ENCODE measurements at places on chromosomes 6 and 20. TPM values are rescaled to one million over a fixed set of nuclear protein-coding genes. Genes with fewer than 3 reads are reported as not detected.

GRCh38 chr20:62197311-62197710 lies 14.5 kb downstream of the MTG2 start:
- DNase-seq: no peak
- no peaks in the 10 kb centered on the region for H3K27me3 ChIP-seq
- no peaks in the 10 kb centered on the region for H3K4me1 ChIP-seq
- H3K4me3 ChIP-seq: no peak overlapping the region
- no peak overlapping the region for H3K27ac ChIP-seq

DNA sequence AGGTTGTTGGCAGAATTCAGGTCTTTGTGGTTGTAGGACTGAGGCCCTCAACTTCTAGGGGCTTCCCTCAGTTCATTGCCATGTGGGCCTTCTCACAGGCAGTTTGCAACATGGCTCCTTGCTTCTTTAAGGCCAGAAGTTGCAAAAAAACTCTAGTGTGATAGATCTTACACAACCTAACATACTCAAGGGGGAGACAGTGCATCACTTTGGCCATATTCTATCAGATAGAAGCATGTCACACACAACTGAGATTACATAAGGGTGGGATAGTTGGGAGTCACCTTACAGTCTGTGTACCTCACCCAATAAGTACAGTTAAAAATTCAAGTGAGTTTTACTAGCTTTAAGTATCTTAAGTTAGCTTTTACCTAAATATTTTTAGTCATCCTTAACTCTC lies 1.6 kb downstream of the SIRPD start:
- H3K36me3 ChIP-seq: no peaks in the 10 kb centered on the region
- H3K4me1 ChIP-seq: no peaks in the 10 kb centered on the region
- no peak overlapping the region for H3K27ac ChIP-seq
- DNase-seq: no peak

DNA sequence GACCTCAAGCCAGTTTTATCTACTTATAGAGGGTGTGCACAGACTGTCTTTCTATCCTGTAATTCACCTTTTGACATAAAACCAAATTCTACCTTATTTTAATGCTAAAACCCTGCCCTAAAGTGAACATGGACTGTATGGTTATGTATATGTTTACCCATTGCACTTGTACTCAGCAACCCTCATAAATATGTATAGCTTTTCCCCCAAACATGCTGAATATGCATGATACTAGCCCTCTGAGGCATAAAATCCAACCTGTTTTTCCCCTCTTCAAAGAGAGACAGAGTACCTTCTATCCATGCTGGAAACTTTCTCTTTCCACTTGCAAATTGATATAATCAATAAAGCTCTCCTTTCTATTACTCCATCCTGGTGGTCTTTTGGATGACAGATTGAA lies 267.9 kb upstream of the BMP2 start:
- H3K4me1 ChIP-seq: no peaks in the 10 kb centered on the region
- no peaks in the 10 kb centered on the region for H3K27me3 ChIP-seq
- no peaks in the 10 kb centered on the region for H3K36me3 ChIP-seq

DNA sequence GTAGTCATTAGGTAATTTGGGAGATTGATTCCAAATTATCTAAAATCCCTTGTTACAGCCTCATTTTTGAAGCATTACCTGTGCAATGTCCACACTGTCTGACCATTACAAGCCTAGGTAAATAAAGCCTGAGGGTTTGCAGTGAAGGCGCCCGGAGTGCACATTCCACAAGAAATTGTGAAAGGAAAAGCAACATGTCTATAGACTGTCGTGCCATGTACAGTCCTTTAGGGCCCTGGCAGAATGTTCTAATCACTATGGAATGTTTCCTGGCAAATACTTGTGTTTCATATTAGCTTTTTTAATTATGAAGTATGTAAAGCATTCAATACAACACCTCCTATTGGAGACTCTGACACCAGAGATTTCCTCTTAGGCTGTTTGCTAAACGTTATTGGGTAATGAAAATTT lies 28.9 kb downstream of the PREP start:
- no peak overlapping the region for H3K4me3 ChIP-seq
- peaks cover 13% of the 10 kb centered on the region for H3K36me3 ChIP-seq
- H3K4me1 ChIP-seq: no peaks in the 10 kb centered on the region
- DNase-seq: no peak
- no peak overlapping the region for H3K27ac ChIP-seq

DNA sequence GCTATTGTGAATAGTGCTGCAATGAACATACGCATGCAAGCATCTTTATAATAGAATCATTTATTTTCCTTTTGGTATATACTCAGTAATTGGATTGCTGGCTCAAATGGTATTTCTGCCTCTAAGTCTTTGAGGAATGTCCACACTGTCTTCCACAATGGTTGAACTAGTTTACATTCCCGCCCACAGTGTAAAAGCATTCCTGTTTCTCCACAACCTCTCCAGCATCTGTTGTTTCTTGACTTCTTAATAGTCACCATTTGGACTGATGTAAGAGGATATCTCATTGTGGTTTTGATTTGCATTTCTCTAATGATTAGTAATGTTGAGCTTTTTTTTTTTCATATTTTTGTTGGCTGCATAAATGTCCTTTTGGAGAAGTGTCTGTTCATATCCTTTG lies 208.7 kb downstream of the PHF3 start:
- no peaks in the 10 kb centered on the region for H3K36me3 ChIP-seq
- no peaks in the 10 kb centered on the region for H3K27me3 ChIP-seq
- DNase-seq: no peak
- no peak overlapping the region for H3K4me3 ChIP-seq
- no peaks in the 10 kb centered on the region for H3K4me1 ChIP-seq
- no peak overlapping the region for H3K27ac ChIP-seq

- no peak for DNase-seq
- no peaks in the 10 kb centered on the region for H3K36me3 ChIP-seq
- peaks cover 11% of the 10 kb centered on the region for H3K4me1 ChIP-seq
Measured at GRCh38 chr6:141965016-141965545, 167.6 kb upstream of the GJE1 start.

- DNase-seq: no peak
- H3K36me3 ChIP-seq: no peaks in the 10 kb centered on the region
Measured at GRCh38 chr20:48773837-48774418, 53.9 kb downstream of the PREX1 start.

DNA sequence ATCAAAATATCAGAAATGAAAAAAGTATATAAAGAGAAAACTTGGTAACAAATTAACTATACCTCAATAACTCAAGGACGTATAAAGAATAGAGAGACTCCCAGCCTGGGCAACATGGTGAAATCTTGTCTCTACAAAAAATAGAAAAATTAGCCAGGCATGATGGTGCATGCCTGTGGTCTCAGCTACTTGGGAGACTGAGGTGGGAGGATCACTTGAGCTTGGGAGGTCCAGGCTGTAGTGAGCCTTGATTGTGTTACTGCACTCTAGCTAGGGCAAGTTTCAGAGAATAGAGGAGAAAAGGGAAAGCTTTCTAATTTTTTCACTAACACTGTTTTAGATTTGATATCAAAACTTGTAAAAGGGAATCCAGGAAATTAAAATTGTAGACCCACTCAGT lies 295.9 kb downstream of the GJA1 start:
- H3K36me3 ChIP-seq: no peaks in the 10 kb centered on the region
- no peak overlapping the region for H3K4me3 ChIP-seq
- H3K4me1 ChIP-seq: no peaks in the 10 kb centered on the region
- no peaks in the 10 kb centered on the region for H3K27me3 ChIP-seq

DNA sequence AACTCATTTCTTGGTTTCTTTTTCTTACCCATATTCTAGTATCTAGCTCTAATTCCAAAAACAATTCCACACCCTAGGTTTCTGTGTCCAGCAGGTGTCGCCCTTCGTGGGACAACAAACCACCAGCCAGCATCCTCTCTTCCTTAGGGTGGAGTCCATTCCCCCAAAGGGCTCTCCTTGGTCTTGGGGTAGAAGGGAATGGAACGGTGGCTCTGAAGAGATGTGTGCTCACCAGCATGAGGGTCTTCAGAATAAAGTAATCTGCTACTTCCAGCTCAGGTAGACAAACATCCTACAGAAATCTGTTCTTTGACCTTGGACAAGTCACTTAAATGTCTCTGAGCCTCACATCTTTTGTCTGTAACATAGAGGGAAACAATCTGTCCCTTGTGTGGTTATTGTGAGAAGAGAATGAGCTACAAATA lies 7.2 kb downstream of the HLA-DMB start:
- no peak overlapping the region for H3K4me3 ChIP-seq
- no peak overlapping the region for H3K27ac ChIP-seq
- H3K4me1 ChIP-seq: no peaks in the 10 kb centered on the region
- DNase-seq: peak; percentile 90
- no peaks in the 10 kb centered on the region for H3K36me3 ChIP-seq

- no peaks in the 10 kb centered on the region for H3K4me1 ChIP-seq
- H3K4me3 ChIP-seq: no peak overlapping the region
- H3K27ac ChIP-seq: no peak overlapping the region
Measured at GRCh38 chr6:87623248-87623647, 33.3 kb downstream of the ORC3 start.

GRCh38 chr20:12207875-12208274 lies 290.2 kb downstream of the BTBD3 start:
- DNase-seq: peak; percentile 86
- no peak overlapping the region for H3K4me3 ChIP-seq
- no peak overlapping the region for H3K27ac ChIP-seq
- H3K36me3 ChIP-seq: no peaks in the 10 kb centered on the region
- no peaks in the 10 kb centered on the region for H3K27me3 ChIP-seq
- no peaks in the 10 kb centered on the region for H3K4me1 ChIP-seq

DNA sequence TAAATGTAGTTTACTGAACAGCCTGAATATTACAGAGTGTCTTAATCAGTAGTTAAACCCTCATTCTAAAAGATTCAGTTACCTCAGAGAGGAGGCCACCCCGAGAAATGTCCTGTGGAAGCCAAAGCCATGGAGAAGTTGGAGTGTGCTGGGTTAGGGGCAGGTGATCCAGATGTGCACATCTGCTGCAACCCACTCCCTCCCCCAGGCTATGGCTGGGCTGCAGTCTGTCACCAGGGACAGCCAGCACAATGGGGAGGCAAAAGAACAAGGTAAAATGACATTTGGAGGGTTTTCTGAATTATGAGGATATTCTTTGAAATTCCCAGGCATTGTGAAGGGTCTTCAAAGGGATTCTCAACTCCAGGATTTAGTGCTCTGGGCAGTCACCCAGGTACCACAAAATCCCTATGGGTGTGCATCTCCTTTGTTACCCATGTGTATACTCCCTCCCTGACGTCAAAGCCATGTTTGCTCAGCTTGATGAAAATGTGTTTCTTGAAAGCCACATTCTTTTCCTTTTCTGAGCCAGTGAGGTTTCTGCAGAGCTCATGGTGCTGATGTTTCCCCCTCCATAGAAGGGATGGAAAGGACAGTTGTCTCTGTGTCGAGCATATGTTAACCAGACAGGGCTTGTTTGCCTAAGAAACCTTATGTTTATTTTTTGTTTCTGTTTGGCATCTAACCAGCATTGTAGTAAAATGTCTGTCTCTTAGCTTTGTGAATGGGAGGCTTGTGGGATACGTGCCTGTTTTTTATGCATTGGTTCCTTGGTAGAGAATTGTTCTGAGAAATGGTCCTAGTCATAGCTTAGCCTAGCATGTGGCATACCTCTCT lies 212.3 kb upstream of the TBX18 start:
- peaks cover 8% of the 10 kb centered on the region for H3K4me1 ChIP-seq
- no peak overlapping the region for H3K27ac ChIP-seq
- H3K4me3 ChIP-seq: no peak overlapping the region
- DNase-seq: no peak

- no peak overlapping the region for H3K27ac ChIP-seq
- DNase-seq: no peak
- H3K27me3 ChIP-seq: no peaks in the 10 kb centered on the region
- H3K36me3 ChIP-seq: no peaks in the 10 kb centered on the region
Measured at GRCh38 chr6:157029980-157030690, 253.0 kb downstream of the ARID1B start.

- peaks cover 20% of the 10 kb centered on the region for H3K27me3 ChIP-seq
- H3K4me1 ChIP-seq: peaks cover 13% of the 10 kb centered on the region
- no peak overlapping the region for H3K27ac ChIP-seq
- no peak for DNase-seq
Measured at GRCh38 chr6:106103728-106104109, 17.6 kb downstream of the PRDM1 start.

DNA sequence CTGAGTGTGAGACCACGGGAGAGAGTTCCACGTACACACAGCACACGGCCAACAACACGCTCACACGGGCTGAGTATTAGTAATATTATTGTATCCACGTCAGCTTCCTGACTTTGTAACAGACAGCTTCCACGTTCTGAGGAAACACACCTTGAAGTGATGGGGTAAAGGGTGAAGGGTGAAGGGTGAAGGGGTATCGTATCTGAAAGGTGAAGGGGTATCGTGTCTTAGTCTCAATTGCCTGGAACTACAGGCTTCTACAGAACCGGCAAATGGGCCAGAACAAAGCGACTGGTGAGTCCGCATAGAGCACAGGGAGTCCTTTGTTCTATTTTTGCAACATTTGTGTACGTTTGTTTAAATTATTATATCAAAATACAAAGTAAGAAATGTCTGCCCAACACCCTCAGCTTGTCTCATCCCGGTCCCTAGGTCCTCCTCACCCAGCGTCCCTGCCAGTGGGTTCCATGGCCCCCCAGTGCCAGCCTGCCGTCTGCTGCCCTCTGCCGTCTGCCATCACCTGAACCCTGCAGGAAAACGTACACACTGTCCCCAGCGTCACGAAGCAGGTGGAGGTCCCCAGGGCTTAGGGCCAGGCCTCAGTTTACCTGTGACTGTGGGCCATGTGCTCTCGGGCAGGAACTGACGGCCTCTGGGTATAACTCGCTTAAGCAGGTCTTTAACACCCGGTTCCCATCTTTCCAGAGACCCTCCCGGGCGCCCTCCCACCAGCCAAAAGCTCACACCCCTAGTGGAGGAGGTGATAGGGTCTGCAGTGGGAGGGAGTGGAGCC lies 4.4 kb upstream of the HELZ2 start:
- no peaks in the 10 kb centered on the region for H3K27me3 ChIP-seq
- no peaks in the 10 kb centered on the region for H3K36me3 ChIP-seq
- no peaks in the 10 kb centered on the region for H3K4me1 ChIP-seq
- DNase-seq: no peak
- H3K27ac ChIP-seq: no peak overlapping the region

DNA sequence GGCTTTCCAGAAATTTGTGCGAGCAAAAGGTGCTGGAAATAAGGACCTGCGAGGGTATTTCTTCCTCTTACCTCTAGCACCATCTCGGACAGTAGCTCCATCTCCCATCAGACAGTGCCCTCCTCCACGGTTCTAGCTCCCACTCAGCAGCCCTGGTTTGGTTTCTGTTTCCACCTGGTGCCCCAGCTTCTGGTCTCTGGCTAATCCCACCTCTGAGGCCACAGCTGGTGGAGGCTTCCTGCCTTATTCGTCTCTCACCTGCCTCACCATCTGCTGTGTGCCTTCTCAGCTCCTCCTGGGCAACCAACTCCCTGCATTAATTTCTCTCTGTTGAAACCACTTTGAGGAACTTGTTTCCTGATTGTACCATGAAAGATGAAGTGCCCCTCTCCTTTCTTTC lies 162.4 kb upstream of the CDYL start:
- no peaks in the 10 kb centered on the region for H3K27me3 ChIP-seq
- H3K4me3 ChIP-seq: no peak overlapping the region
- no peak for DNase-seq
- no peaks in the 10 kb centered on the region for H3K4me1 ChIP-seq

GRCh38 chr20:37955511-37955910 lies 52.6 kb downstream of the VSTM2L start:
- H3K36me3 ChIP-seq: no peaks in the 10 kb centered on the region
- H3K4me1 ChIP-seq: no peaks in the 10 kb centered on the region
- no peak overlapping the region for H3K4me3 ChIP-seq

GRCh38 chr6:162854734-162855191 lies 127.0 kb downstream of the PACRG start:
- H3K27me3 ChIP-seq: no peaks in the 10 kb centered on the region
- no peaks in the 10 kb centered on the region for H3K36me3 ChIP-seq
- no peak overlapping the region for H3K27ac ChIP-seq

PNRC1 gene
- 40.7 TPM for total RNA-seq

NT5DC1 gene
- total RNA-seq: 19.8 TPM

PTK7 gene
- 147 TPM for total RNA-seq

GTSF1L gene
- not detected for total RNA-seq

ADAM33 gene
- total RNA-seq: 4.0 TPM

GUCA1A gene
- total RNA-seq: 4.0 TPM

CYP24A1 gene
- 0.12 TPM for total RNA-seq

THEMIS gene
- total RNA-seq: not detected
